Activated CD4-positive, alpha-beta T cell treated with anti-CD3 and anti-CD28 coated beads, Interleukin-2, amount 10 ng/mL, durations not matched to agents 7 days and 5 days (primary cell): ENCODE measurements at places on chromosomes 1 and 21.
A peak's percentile ranks its signal among the peaks of the same experiment; 100 is the strongest.

DNA sequence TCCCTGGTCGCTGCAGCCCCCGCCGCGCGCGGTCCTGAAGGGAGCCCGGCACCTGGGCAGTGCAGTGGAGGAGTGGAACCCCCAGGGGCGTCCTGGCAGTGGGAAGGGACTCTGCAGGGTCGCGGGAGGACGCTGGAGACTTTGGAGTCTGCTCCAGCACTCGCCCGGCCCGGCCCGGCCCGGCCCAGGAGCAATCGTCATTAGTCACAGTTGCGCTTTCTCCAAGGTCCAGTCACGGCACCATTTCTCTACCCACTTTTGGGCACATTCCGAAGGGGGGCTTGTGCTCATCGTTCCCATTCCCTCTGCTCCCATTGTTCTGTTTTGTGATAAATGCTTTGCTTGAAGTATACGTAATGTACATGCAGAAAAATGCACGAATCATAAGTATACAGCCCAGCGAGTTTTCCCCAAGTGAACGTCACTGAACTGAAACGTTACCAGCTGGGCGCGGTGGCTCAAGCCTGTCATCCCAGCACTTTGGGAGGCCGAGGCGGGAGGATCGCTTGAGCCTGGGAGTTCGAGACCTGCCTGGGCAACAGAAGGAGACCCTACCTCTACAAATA is 999 bp downstream of the THAP3 start:
- DNase-seq: peak; percentile 21

GRCh38 chr21:40905251-40905650 is 58.3 kb upstream of the DSCAM start:
- no peak for DNase-seq

GRCh38 chr1:44239331-44239960 is 26.2 kb downstream of the DMAP1 start:
- DNase-seq: no peak

DNA sequence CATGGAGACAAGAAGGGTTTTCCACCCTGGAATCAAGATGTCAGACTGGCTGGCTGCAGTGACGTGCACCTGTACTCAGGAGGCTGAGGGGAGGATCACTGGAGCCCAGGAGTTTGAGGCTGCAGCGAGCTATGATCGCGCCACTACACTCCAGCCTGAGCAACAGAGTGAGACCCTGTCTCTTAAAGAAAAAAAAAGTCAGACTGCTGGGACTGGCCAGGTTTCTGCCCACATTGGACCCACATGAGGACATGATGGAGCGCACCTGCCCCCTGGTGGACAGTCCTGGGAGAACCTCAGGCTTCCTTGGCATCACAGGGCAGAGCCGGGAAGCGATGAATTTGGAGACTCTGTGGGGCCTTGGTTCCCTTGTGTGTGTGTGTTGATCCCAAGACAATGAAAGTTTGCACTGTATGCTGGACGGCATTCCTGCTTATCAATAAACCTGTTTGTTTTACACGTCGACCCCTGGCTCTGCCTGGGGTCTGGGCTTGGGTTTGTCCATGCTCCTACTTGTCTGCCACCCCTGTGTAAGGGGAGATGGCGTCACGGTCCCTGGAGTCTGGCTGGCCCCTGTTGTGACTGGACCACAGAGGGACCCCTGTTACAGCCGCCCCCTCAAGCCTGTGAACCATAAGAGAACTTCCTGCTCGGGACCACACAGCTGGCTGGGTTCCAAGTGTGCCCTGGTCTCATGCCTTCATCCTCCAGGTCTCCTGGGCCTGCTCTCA is 20.9 kb upstream of the VPS13D start:
- DNase-seq: peak; percentile 87

GRCh38 chr1:147717051-147717705 is 43.2 kb downstream of the GJA5 start:
- DNase-seq: no peak

- DNase-seq: peak; percentile 73
These were observed 71.7 kb upstream of the ETS2 start for GRCh38 chr21:38733972-38734546.

DNA sequence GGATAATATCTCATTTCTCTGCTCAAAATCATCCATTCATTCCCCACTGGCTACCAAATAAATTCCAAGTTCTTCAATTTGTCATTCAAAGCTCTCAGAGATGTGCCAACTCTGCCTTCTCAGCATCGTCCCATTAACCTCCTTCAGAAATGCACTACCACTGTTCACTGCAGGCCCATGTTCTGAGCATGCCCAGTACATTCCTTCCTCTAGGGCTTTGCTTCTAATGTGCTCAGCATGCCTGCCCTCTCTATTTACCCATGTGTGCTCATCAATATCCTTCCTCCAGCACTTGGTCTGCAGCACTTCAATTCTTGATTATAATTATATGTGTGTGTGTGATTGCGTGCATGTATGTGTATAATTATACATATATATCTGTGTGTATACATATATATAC is 36.1 kb upstream of the RGS8 start:
- no peak for DNase-seq

- DNase-seq: no peak
These were observed 738.1 kb downstream of the ADGRL2 start for GRCh38 chr1:82538876-82539275.

DNA sequence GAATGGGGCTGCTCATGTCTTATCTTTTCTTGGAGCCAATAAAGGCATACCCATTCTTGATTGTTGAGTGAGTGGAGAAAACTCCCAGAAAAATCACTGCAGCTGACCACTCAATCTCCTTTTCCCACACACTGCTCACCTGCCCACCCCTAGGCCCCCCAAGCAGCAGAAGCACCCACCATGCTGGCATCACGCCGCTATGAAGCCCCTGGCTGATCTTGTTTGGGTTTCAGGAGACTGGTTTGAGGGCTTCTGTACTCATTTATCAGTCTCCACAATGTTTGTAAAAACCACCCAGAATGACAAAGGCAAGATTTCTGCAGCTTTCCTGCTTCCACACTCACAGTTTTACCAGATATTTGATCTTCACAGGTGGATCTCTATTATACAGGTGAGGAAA is 33.5 kb upstream of the ATP2B4 start:
- no peak for DNase-seq

DNA sequence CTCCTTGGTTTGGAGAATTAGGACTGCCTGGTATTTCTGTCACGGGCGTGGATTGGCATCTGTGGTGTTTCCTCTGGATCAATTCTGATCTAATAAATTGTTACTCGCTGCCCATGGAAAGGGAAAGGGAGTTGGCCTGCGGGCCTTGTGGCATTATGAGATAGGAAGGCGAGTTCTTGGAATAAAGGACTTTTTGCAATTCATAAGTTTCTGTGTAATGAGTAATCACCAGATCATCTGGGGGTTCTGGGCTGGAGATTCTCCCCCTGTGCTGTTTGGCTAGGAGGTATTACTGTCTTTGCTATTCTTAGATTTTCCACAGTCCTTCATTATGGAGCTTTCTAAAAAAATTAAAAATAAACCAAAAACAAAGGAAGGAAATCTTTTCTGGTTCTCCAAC is 315.9 kb downstream of the CAMTA1 start:
- no peak for DNase-seq

GRCh38 chr1:197264936-197265567 is 3.0 kb upstream of the CRB1 start:
- no peak for DNase-seq

DNA sequence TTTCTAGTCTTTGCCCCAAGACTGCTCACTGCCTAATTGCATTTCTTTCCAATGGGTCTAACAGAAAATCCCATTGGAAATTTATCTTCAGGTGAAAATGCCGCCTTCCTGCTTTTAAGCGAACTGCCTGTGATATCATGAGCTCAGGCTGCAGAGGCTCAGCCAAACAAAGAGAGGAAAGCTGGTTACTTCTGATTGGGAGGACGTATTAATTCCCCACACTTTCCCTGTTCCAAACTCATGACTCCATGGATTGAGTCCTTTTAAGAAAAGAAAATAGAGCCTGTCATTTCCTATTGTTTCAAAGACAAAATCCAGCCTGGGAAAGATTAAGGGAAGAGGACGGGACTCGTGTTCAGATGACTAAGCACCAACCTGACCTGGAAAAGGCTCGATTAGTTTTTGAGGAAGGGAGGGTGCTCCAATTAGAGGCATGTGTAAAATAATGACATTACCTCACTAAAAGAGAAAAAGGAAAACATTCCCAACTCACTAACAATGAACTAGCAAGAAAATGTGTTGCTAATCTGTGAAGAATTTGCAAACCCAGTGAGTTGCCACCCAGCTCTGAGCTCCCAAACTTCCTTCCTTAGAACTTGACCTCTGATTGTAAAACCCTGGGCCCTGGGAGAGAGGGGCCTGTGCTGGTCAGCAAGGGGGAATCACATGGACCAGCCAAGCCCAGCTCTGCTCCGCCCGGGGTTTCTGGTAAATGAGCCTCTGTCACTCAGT is 61.2 kb downstream of the TCP10L start:
- no peak for DNase-seq

DNA sequence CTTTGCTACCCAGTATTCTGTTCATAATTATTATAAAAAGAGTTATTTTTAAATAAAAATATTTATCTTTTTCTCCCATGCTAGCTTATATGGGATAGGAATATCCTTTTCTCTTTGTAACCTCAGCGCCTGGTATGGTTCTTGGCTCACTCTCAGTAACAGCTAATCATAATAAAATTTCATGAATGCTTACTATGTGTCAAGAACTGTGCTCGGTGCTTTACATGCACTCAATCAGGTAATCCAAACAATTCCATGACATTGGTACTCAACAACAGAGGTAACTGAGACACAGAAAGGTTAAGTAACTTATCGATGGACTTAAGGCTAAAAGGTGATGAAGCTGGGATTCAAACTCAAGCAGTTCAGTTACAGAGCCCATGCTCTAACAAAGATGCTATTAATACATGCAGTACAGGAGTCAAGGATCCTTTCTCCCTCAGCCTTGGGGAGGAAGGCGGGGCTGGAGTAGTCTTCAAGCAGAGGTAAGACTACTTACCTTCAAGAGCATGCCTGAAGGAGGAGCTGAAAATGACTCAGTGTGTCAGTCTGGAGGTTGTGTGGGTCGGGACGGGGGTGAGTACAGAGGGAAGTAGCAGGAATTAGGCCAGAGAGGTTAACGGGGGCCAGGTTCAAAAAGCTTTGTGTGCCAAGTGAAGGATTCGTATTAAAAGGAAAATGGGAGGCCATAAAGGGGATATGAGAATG is 73.4 kb downstream of the PLPPR5 start:
- DNase-seq: no peak

DNA sequence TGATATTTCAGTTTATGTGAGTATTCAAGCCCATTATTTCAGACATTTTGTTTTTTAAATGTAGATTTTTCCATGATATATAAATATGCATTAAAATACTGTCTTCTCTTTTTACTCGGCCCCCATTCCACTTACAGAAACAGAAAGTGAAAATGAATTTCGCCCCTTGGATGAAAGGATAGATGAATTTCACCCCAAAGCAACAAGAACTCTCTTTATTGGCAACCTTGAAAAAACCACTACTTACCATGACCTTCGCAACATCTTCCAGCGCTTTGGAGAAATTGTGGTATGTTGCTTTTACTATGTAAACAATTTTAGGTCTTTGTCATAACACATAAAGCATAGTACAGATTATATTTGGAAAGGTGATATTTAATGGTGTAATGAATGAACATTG is 59.9 kb downstream of the ZBTB17 start:
- DNase-seq: peak; percentile 21

- DNase-seq: no peak
These were observed 138.1 kb upstream of the KIF26B start for GRCh38 chr1:245016700-245017099.

- no peak for DNase-seq
These were observed 75.7 kb upstream of the ZBTB40 start for GRCh38 chr1:22376001-22376400.

- DNase-seq: peak; percentile 53
These were observed 2.8 kb upstream of the LIX1L start for GRCh38 chr1:145960468-145961108.

- no peak for DNase-seq
These were observed 28.7 kb upstream of the NRDC start for GRCh38 chr1:51907079-51907702.

DNA sequence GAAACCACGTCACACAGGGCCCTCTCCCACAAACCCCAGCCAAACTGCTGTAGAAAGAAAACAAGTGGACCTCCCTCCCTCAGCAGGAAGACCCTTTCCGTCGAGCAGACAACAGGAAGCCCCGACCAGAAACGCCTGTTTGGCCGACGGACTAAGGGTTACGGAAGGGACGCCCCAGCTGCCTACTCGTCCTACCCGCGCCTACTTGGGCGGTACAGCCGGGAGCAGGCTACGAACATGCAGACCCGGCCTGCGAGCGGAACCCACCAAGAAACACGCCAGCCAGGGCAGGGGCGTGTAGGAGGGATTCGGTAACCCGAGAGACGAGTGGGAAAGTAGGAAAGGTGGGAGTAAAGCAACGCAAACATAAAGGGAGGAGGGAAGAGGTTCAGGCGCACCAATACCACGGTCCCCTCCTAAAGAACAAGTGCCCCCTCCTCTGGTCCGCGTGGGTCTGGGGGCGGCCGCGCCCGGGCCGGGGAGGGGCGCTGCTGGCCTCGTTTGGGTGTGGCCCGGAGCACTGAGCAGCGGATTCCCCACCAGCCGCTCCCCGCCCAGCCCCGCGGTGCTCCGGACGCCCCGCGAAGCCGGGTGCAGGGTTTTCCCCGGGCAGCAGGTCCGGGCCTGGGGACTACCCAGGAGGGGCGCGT is 450 bp downstream of the S100A10 start:
- DNase-seq: peak; percentile 49

DNA sequence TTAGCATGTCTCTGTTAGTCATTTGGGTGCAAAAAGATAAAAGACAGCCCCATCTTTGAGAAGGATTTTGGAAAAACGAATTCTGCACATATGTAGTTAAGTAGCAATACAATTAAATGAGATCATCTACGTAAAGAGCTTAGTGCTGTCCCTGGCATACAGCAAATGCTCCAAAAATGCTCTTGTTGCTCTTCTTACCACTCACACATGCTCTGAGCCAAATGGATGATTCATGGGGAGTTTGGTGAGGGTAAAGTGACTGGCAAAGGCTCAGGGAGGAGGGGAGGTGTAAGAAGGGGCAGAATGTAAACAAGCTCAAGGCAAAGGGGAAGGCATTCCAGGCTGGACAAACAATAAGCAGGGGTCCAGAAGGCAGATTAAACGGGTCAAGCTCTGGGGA is 191.9 kb downstream of the AK5 start:
- no peak for DNase-seq

DNA sequence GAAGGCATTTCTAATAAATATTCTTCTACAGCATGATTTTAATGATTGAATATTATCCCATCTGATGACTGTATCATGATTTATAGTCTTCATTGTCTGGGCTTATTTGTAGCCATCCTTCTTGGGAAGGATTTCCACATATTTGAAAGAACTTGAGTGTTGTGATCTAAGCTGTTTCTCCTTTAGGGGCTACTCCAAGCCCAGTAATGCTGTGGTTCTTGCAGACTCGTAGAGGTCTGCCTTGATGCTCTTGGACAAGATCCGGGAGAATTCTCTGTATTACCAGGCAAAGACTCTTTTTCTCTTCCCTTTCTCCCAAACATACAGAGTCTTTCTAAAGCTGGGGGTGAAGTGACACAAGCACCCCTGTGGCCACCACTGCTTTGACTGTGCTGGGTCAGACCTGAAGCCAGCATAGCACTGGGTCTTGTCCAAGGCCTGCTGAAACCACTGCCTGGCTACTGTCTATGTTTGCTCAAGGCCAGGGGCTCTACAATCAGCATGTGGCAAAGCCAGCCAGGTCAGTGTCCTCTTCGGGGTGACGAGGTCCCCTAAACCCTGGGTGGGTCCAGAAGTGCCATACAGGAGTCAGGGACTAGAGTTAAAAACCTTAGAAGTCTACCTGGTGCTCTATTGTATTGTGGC is 107.4 kb downstream of the GIPC2 start:
- no peak for DNase-seq

- DNase-seq: peak; percentile 59
These were observed 80.4 kb downstream of the ADARB1 start for GRCh38 chr21:45154511-45155508.

GRCh38 chr21:25307489-25307888 is 299.8 kb downstream of the MRPL39 start:
- no peak for DNase-seq
